ENCODE measurements at places on chromosomes 7 and 10.

GRCh38 chr10:95245425-95246055 lies 45.3 kb downstream of the PDLIM1 start:
- no peak for DNase-seq

GRCh38 chr7:91082038-91082437 lies 182.2 kb upstream of the FZD1 start:
- DNase-seq = no peak

GRCh38 chr10:24822590-24822989 lies 98.9 kb upstream of the ARHGAP21 start:
- DNase-seq = no peak

DNA sequence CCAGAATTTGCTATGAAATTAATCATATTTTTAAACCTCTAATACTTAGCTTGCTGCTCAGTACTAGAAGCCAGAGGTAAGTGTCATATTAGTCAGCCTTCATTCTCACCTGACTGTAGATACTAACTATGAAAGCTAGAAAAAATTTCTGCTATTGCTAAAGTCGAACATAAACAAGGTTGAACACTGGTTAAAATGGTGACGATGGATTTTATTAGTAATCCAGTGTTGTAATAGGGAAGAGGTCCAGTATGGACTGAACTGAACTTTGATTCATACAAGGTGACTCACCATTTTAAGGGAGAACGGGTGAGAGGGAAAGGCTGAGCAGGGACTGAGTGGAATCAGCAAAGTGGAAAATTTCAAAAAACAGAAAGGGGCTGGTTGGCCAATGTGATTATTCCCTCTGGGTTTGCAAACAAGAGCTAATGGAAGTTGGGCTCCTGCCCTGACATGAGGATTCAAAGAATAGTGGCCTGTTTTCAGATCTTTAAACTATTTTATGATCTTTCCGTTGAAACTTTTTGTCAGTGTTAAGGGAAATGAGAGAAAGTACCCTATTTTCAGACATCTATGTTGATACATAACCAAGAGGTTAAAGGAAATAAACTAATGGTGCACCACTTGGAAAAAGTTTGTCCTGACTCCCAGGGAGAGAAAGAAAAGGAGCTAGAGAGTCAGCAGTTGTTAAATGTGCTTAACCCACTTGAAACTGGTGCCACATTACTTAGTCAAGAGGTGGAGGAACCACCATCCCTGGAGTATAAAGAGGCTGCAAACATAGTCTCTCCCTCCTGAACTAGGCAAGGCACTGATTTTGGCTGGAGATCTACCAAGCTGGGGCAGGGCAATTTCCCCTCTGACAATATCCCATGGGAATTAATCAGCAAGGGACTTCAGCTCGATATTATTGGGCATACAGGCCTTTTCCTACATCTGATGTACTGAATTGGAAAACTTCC lies 15.3 kb upstream of the AKR1C1 start:
- no peak for DNase-seq

DNA sequence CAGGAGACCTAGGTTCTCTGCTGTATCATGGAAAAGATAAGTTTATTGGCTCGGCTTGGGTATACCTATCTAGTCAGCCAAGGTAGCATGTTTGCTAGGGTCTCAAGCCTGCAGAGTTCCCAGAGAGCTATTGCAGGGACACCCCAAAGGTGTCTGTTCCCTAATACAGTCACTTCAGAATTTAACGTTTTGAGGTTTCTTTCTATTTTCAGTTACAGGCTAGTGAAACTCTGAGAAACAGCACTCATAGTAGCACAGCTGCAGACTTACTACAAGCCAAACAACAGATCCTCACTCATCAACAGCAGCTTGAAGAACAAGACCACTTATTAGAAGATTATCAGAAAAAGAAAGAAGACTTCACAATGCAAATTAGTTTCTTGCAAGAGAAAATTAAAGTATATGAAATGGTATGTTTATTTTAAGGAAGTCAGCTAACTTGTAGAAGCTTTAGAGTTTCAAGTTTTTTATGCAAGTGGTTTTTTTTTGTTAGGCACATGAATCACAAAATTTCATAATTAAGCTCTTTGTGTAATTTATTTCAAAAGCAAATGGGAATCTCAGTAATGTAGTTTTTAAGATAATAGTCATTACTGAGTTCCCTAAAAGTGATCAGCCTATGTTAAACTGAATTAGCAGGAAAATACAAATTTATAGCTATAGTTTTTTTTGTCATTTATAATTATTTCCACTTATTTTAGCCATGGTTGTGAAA lies 54.9 kb downstream of the AKAP9 start:
- DNase-seq = no peak

- peak; percentile 52 for DNase-seq
These were observed 43.8 kb downstream of the ENO4 start for GRCh38 chr10:116892907-116893685.

DNA sequence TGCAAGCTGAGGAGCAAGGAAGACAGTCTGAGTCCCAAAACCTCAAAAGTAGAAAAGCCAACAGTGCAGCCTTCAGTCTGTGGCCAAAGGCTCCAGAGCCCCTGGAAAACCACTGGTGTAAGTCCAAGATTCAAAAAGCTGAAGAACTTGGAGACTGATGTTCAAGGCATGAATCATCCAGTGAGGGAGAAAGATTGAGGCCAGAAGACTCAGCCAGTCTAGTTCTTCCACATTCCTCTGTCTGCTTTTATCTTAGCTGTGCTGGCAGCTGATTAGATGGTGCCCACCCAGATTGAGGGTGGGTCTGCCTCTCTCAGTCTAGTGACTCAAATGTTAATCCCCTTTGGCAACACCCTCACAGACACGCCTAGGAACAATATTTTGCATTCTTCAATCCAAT lies 20.1 kb upstream of the MDFIC start:
- no peak for DNase-seq

DNA sequence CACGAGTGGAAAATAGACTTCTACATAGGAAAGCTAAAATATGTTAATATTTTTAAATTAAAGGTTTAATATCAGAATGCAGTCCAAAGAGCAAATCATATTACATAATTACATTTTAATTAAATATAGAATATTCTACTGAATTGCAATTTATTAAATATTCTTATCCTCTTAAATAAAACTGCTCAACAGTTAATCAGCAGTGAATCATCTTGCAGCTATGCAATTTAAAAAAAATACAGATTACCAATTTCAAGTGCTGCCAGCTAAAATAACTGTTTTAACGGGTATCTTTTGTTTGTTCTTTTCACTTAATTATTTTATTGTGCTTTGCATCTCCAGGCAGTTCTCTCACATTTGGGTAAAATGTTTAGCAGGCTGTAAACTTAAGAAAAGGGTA lies 82.2 kb downstream of the ZNRF2 start:
- no peak for DNase-seq

DNA sequence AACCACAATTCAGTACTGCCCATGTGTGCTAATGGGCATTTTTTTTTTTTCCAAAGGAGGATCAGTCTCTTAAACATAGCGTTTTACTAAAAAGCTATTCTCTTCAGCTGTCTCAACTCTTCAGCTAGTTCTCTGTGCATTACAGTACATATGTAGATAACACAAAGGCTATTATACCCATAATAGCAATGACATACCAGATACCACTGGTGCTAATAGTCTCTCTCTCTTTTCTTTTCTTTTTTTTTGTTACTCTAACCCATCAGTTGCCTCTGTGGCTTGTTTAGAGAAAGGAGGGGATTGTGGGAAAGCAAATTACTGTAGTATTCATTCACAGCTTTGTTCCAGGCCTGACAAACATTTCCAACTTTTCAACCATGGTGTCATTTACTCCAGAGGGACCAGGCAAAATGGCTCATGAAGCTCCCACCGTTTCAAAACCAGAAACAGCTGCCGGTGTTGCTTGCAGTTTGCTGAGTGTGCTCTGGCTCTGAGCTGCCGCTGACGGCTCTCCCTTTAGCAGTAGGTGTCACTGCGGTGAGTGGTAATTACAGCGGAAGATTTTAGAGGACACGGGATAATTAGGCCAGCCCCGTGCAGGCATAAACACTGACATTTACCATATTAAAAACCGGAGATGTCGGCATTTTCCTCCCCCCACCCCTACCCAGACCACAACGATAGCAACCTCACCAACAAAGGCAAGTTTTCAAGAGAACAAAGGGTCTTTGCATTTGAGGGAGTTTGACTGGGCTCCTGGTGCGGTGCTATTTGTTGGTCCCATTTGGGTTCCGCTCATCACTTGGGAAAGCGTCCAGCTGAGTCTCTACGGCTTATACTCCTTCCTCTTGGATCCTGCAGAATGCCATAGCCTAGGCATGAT lies 1005.5 kb downstream of the KCNMA1 start:
- no peak for DNase-seq

DNA sequence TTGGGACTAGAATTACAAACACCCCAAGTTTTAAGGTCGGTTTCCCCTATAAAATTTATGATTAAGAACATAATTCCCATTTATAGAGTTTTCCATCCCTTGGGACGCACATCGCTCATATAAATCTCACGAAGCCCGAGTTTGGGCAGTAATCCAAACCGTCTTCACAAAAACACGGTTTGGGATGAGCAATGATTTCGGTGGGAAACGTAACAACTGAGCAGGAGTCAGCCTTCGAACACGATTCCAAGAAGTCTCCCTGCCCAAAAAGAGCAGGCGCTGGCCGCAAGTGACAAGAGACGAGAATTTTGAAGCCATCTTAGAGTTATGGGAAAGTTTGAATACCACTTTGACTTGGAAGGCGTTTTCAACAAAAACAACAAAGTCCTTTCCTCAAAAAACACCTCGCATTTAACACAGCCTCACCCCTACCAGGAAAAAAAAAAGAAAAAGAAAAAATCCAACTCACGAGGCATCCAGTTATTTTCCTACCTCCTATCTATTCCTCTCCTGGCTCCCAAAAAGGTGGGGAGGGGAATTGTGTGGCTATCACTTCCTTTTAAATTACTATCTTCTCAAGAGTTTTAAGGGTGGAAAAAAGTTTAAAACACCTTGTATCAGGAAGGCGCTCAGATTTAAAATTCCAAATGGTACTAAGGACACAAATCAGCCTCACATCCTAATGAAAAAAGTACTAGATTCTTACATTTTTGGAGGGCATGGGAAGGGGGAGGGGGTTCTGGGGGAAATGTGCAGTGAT lies 1.6 kb downstream of the SEPHS1 start:
- DNase-seq = peak; percentile 22

GRCh38 chr7:148819697-148820360 lies 64.3 kb downstream of the EZH2 start:
- no peak for DNase-seq

GRCh38 chr7:21611129-21611528 lies 68.3 kb downstream of the DNAH11 start:
- DNase-seq = no peak

DNA sequence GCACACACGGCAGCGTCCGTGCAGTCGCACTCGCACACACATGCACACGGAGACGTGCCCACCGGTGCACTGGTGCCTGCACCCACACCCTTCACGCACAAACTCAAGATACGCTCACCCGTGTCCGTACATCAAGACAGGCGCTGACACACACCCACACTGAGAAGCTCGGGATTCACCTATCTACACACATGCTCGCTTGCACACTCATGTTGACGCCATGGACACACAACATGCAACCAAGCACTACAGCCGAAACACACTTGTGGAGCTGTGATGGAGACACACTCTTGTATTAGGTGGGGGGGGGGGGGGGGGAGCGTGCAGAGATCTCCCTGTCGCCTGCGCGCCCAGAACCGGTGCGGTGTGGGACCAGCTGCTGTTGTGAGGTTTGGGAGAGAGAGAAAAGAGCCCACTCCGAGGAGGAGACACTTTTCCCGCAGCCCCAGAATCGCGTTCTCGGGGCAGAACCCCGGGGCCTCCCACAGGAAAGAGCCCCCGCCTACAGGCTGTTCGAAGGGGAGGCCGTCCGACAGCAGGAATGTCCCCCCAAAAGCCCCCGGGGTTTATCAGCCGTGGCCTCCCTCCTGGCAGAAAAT lies 605 bp upstream of the NFKB2 start:
- peak; percentile 70 for DNase-seq

DNA sequence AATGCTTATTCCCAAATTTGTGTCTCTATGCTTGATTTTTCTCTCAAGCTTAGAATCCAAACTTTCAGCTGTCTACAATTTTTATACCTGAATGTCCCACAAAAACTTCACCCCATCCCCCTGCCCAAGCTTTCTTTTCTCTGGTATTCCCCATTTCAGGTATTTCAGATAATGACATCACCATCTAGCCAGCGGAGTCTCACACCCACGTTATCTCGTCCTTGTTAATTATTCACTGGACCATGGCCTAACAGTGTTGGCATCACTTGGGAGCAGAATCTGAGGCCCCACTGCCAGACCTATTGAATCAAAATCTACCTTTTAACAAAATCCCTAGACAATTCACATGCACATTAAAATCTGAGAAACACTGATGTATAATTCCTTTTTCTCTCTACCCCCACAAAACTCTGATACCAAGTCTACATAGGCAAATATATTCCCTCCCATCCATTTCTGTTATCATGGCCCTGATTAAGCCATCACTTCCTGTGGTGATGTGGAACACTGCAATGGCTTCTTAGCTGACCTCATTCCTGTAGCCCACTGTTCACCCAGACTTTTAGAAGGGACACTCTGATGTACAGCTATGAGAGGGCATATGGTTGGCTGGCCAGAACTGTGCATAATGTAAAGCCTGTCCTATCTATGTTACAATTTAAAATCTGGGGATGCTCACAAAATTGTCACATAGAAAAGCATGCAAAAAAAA lies 31.4 kb downstream of the ZNF438 start:
- peak; percentile 14 for DNase-seq

DNA sequence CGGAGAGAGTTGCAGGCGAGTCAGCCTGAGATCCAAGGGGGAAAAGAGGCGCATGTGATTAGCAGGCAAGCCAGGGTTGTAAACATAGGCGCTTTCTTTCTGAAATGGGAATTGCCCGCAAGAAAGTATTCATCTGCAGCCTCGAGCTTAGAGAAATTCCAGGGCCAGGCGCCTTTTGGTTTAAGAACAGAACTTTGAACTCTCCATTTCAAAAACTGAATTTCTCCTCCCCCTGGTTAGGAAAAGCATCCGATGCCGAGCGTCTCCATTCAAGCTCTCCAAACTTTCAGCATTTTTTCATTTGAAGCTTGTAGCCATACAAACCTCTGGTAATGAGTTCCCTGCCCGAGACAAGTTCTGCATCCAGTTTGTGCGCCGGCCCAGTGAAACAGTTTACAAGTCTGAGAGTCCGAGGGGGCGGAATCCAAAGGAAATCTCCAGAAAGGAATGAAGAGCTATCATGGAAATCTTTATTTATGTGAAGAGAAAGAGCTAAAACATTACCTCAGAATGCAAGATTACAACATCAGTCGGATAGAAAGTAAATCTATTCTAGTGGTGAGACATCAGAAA lies 69.9 kb downstream of the FAM204A start:
- DNase-seq = no peak

- DNase-seq = no peak
These were observed 6.4 kb upstream of the MKRN1 start for GRCh38 chr7:140485500-140486265.

DNA sequence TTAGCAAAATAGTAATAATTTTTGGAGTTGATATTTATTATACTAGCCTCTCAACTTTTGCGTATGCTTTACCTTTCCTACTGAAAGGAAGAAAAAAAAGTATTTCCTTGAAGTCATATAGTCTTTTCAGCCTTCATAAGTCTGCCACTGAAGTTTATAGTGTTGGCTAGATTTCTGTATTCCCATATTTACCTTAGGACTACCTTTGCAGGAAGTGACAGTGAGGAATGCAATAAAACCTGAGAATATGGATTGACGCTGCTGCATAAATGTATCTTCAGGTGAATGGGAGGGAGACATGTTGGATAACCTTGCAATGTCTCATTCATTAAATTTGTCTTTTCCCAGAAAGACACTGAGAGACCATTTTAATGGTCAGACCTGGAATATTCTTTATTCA lies 6.6 kb upstream of the LRRTM3 start:
- no peak for DNase-seq
